EL (cell line): ENCODE measurements at places on chromosomes 1 and 21.
A peak's percentile ranks its signal among the peaks of the same experiment; 100 is the strongest.

DNA sequence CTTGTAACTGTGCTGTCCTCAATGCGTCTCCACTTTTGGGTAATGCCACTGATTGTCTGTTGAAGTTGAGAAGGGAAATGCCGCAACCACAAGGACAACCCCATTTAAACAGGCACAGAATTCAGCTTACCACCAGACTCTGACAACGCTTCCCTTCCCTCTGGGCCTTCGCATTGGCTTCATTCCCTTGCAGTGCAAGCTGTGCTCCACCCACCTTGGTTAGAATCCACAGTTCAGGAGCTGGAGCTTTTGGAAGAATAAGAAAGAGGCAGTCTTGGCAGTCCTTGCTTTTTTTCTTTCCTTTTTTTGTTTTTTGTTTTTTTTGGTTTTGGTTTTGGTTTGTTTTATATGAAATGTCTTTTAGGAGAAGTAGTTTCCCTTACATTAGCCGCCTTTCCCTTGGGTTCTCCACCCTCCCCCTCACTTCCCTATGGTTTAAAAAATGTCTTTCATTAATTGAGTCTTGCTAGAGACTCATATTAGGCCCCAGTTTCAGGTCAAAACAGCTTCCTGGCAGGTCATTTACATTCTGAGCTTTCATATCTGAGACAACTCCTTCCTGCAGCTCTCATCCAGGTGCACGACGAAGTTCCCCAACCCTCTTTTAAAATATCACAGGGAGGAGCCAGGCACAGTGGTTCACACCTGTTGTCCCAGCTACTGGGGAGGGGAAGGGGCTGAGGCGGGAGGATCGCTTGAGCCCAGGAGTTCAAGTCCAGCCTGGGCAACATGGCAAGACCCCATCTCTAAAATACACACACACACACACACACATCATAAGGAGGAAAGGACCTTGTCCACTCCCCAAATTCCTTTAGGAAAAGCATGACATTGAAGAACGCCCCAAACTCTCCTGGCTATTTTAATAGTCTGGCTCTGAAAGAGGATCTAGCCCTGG is 20.7 kb upstream of the LAX1 start:
- DNase-seq: no peak

DNA sequence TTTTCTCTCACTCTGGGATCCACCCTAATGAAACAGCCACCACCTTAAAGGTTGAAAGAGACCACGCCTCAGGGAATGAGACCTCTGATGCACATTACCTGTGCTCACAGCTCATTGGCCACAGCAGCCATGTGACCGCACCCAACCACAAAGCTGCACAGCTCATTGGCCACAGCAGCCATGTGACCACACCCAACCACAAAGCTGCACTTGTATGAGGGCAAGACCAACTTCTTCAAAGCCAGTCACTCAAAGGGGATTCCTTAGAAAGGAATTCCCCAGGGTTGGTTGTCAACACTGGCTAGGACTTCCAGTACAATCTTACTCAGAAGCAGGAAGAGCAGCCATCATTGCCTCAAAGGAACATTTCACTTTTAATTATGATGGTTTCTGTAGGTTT is 43.6 kb upstream of the PDE9A start:
- no peak for DNase-seq

GRCh38 chr1:2052756-2053155 is 2.5 kb downstream of the PRKCZ start:
- DNase-seq: no peak

DNA sequence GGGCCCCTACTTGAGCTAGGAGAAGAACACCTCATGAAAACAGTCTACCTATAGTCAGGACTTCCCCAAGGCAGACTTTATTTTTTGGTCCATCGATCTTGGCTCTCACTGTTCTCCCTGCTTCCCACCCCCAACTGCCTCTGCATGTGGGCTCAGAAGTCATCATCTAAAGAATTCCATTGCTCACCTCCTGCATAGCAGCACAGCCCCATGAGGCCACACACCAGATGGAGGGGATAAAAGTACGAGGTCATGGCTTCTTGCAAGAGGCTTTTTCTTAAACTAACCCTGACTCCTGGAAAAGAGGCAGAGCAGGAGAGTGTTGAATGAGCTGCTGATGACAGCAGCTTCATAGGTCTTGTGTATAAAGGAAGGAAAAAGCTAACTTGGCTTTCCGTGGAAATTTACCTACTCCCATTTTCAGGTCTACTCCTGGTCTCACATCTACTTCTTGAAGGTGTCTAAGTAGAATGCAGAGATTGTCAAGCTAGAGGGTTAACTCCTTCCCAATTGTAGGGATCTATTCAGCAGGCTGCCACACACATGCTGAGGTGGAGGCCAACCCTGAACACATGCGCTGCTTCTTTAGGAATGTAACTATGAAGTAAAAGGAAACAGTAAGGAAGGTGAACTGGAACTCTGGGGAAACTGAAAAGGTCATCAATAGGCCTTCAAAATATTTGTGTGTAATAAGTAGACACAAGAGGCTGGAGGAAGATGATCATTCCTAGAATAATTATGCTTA is 18.7 kb downstream of the WNT2B start:
- peak; percentile 86 for DNase-seq

- no peak for DNase-seq
These were observed 22.8 kb upstream of the PDE9A start for GRCh38 chr21:42630626-42631025.

GRCh38 chr1:171800851-171801250 is 19.4 kb downstream of the METTL13 start:
- DNase-seq: no peak

DNA sequence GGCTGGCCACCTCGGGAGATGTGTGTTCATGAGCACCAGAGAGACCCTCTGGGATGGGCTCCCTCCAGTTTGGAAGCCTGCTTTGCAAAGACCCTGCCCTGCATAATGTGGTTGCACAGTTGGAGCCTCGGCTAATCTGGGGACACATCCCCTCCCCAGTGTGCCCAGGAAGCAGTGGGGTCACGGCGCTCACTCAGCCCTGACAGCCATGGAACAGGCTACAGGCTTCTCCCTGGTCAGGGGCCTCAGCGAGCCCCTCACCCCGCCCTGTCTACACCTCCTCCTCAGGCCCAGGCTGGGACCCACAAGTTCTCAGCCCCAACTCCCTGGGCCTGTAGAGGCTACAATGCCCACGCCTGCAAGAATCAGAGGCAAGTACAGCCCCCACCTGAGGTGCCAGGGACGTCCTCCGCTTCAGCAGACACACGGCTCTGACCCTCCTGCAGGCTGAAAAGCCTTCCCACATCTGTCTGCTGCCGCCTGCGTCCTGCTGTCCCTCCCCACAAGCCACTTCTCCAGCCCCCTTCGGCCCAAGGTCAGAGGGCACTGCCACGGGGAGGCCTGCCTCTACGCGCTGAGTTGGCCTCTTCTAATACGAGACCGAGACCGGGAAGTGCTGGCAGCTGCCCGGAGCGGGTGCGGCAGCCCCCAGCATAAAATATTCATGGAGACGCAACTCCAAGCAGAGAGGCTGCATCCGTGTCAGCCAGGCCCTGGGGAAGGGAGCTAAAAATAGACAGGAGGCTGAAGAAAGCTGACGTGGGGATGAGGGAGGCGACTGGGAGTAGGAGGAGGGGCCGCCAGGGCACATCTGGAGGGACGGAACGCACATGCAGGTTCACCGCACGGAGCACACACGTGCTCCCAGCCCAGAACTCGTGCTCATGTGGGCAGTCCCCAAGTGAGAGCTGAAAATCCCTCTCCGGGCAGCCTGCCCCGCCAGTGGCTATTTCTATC is 15.2 kb upstream of the GPR153 start:
- DNase-seq: peak; percentile 51

DNA sequence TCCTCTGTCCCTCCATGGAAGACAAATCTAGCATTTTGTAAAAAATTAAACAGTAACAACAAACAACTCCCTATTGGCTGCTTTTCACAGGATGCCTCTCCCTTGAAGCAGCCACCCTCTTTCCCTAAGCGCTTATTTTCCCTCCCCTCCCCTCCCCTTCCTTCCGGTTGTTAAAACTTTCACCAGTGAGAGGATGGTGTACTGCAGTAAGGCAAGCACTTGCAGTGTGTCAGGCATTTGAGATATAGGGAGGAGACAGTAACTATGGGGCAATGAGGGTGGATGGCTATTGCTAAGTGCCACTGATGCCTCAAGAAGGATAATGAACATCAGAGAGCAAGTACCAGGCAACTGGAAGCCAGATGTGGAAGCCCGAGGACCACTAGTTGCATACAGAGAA is 19.1 kb upstream of the KIAA1614 start:
- DNase-seq: no peak

DNA sequence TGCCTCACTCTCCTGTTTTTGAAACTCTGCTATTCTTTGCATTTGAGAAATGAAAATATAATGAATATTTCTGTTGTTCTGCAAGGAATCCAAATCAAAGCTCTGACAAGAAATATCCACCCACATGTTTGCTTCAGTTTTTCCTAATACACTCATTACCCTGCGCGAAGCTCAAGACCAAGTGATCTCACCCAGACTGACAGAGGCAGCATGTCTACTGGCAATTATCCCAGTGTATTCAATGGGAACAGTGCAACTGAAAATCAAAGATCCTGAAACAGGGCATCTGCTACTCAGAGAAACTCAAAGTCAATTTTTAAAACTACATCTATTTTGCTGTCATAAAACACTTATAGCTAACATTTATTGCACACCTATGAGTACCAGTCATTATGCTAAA is 321.0 kb upstream of the LRRC7 start:
- DNase-seq: no peak

DNA sequence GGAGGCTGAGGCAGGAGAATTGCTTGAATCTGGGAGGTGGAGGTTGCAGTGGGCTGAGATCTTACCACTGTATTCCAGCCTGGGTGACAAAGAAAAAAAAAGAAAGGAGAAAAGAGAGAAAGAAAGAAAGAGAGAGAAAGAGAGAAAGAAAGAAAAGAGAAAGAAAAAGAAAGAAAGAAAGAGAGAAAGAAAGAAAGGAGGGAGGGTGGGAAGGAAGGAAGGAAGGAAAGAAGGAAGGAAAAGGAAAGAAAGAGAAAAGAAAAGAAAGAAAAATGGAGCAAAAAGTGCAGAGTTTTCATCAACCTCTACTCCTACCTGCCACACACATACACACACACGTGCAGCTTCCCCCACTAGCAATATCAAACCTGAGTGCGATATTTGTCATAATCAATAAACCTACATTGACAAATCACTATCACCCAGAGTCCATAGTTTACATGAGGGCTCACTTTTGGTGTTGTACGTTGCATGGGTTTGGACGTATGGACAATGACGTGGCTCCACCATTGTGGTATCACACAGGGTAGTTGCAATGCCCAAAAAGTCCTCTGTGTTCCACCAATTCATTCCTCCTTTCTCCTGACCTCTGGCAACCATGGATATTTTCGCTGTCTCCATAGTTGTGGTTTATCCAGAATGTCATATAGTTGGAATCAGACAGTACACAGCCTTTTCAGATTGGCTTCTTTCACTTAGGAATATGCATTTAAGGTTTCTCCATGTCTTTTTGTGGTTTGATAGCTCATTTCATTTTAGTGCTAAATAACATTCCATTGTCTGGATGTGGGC is 36.5 kb downstream of the EVA1C start:
- DNase-seq: peak; percentile 37

DNA sequence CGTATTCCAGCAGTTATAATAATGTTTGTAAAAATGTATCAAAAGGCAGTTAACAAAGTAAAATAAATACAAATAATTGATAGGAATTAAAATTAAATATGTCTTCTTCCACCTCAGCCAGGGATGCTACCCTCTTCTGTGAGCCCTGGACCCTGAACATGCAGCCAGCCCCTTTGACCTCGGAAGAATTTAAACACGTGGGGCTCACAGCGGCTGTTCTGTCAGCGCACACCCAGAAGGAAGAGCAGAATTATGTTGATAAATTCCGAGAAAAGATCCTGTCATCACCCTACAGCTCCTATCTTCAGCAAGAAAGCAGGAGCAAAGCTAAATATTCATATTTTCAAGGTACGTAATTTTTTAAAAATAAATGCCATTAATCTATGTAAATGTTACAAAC is 26.5 kb downstream of the UTS2 start:
- DNase-seq: no peak

DNA sequence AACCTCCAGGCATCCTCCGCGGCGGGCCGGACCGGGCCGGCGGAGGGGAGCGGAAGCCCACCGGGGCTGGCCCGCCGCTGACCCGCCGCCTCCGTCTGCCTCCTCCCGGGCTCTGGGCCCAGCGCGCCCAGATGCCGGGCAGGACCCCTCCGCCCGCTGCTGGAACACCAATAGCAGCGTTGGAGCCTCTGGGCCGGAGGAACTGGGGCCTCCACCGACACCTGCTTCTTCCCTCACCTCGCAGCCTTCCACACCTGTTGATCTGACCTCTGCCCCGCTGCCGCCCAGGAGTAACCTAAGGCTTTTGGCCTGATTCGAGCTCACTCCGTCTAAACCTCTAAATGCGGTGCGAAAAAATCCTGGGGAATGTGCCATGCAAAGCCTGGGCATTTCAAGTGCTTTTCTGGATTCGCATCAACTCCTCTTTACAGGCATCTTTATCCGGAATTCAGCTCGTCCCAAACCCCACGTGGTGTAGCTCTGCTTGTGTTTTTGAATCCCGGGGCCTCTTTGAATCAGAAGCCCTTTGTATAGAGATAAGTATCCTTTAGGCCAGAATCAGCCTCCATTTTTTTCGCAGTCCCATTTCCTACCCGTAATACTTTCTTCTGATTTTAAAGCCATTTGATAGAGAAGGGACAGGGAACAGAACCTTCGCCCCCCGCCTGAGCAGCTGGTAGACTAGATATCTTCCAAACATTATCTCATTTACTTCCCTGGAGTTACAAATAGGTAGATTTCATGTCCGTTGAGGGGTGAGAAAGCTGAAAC is 680 bp upstream of the CNN3 start:
- DNase-seq: peak; percentile 46

DNA sequence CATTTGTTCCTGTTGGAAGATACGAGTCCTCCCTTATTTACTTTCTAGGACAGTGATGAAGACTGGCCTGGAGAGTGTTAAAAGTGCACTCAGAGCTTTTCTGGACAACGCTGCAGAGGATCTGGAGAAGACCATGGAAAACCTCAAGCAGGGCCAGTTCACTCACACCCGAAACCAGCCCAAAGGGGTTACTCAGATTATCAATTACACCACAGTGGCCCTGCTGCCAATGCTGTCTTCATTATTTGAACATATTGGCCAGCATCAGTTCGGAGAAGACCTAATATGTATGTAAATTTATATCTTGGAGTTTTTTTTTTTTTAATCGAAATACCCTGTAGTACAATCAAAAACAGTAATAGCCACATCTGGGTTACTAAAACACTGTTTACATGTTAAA is 190.5 kb downstream of the ZP4 start:
- no peak for DNase-seq

GRCh38 chr1:168443899-168444298 is 99.9 kb downstream of the XCL2 start:
- DNase-seq: no peak

- DNase-seq: no peak
These were observed 10.0 kb downstream of the SLC25A24 start for GRCh38 chr1:108190001-108190634.

- no peak for DNase-seq
These were observed 342.2 kb downstream of the RYR2 start for GRCh38 chr1:237384213-237384612.
